NCI-H2107 (cell line): ENCODE measurements at places on chromosomes 16 and 17.

GRCh38 chr17:45261577-45262515 lies at the start of gene SPATA32:
SPATA32 (minus strand) TSS chr17:45262094; CDS start chr17:45262016, 78 bp downstream.
- DNase-seq = no peak

- no peak for DNase-seq
Measured at GRCh38 chr17:55734128-55734781, 11.6 kb upstream of the TMEM100 start.

DNA sequence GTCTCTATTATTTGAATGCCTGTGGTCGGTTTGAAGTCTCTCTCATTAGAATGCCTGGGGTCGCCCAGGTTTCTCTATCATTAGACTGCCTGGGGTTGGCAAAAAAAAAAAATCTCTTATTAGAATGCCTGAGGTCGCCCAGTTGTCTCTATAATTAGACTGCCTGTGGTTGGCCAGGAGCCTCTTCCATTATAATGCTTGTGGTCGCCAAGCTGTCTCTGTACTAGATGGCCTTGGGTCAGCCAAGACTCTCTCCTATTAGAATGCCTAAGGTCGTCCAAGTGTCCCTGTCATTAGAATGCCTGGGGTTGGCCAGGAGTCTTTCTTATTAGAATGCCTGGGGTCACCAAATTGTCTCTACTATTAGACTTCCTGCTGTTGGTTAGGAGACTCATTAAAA lies 2228.4 kb downstream of the TP53TG3F start:
- DNase-seq = no peak

DNA sequence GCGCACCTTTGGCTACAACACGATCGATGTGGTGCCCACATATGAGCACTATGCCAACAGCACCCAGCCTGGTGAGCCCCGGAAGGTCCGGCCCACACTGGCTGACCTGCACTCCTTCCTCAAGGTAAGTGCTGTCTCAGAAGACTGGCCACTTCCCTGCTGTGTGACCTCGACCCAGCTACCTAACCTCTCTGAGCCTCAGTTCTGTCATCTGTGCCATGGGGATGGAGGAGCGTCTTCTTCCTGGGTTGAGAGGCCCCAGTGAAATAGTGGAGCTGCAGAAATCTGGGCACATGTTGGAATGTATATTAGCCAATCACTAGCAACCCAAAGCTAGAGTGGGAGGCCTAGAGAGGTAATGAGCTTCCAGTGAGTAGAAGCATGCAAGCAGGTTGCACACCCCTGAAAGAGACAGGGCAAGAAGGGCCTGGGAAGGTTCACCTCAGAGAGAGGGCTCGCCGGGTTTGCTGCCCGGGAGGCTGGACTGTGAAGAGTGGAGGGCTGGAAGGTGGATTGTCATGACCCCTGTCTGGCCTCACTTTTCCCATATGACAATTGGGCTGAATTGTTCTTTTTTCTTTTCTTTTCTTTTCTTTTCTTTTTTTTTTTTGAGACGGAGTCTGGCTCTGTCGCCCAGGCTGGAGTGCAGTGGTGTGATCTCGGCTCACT lies 521 bp downstream of the SLC12A3 start:
- no peak for DNase-seq

GRCh38 chr17:9239246-9239792 lies 218.0 kb downstream of the NTN1 start:
- DNase-seq = no peak

DNA sequence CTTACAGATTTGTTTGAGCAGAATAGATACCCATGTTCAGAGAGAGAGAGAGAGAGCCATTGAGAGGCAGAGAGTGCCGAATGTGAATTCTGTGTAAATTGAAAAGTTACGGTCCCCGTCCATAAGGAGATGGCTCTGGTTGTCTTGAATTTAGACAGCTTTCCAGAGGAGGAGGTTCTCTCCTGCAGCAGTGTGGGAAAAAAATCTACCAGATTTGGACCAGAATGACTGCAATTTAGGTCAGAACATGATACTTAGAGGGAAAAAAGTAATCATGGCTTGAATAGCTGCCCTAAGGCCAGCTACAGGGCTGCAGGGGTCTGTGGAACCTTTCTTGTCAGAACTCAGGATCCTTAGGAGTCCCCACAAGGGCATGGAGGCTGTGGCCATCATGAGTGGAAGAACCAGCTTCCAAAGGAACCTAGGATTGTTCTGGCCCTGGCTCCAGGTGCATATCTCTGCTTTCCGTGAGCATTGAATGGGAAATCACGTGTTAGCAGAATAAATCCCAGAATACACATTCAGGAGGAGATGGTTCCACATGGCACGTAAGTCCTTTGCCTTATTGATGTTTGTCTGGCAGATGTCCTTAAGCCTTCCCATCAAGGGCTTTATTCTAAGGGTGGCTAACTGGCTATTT lies 13.0 kb downstream of the PITPNC1 start:
- no peak for DNase-seq

DNA sequence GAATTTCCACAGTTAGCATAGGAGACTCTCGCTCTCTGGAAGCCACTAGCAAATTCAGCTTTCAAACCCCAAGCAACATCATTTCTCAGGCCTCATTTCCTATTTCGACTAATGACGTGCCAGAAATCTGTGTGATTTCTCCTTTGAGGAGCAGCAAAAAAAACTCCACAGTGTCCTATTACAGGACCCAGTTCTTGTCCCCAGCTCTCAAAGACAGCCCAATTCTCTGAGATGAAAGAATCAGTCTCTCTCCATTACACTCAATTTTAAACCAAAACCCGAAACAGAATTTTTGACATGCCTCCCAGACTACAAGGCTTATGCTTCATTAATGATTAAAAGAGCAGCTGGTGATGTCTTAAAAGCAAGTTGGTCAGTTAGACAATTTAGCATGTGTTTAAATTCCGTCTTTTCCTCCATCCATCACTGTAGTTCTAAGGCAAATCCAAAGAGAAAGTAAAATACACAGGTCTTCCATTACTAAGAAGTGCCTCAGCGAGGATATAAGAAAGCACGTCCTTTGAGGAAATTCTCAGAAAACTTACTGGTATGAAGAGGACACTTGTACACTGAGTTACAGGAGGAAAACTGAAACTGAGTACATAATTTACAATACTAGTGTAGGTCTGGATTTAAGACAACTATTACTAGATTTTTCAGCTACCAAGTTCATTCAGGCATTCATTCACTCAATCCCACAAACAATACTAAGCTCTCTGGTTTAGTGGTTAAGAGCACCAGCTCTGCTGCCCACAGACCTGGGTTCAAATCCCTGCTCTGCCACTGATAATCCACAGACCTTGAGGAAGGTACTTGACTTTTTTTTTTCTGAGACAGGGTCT lies 12.5 kb downstream of the TOM1L2 start:
- DNase-seq = no peak

DNA sequence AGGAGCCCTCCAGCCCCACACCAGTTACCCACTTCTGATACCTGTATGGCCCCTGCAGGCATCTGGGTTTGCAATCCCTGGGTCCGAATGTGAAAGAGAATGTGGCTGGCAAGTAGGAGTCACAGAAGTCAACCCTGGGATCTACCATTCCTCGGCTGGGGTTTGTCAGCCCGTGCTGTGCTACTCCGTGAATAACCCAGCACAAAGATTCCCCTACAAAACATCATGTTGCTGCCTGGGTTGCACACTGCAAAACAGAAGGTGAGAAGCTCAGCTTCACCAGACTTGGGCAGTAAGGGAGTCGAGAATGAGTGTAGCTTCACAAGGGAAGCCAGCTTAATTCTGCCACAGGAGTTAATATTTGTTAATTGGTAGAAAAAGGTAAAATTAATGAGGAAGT lies 137.1 kb downstream of the ZFHX3 start:
- no peak for DNase-seq

DNA sequence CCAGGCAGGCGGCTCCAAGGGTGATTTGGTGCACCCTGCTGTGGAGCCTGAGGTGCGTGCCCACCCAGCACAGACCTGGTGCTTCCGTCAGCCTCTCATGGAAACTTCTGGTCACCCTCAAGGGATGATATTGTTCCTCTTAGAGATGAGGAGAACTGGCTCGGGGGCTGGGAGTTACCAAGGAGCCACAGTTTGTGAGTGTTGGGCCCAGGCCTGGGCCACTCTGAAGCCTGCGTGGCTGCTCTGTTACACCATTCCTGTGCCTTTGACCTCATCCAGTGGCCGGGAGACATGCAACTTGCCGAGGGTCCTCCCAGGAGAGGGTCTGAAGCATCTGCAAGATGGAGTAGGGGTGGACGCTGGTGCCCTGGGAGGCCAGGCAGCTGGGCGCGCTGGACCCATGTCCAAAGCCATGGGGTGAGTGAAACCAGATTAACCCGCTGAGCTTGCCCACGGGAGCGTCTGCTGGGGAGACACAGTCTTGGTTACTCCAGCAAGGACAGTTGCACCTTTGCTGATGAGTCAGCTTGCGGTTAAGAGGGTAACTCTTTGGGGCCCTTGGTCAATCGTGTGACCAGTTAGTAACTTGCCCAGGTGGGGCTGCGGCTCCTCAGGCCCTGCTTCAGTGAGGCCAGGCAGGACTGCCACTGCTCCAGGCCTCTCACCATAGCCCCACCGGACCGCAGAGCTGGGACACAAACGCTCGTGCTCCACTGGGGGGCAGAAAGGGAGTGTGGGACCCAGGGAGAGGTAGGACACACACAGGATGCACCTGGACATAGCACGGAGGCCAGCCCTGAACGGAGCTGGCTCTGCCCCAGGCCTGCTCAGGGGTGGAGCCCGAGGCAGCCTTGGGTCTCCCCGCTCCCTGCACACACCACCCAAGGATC lies 7.5 kb downstream of the C16orf90 start:
- no peak for DNase-seq

DNA sequence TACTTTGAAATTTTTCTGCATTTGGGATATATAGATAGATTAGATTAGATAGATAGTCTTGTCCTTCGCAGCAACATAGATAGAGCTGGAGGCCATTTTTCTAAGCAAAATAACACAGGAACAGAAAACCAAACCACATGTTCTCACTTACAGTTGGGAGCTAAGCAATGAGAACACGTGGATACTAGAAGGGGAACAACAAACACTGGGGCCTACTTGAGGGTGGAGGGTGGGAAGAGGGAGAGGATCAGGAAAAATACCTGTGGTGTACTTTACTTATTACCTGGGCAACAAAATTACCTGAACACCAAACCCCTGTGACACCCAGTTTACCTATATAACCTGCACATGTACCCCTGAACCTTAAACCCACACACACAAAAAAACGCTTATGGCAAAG lies 14.3 kb downstream of the PRKAR1A start:
- no peak for DNase-seq

- DNase-seq = no peak
Measured at GRCh38 chr17:50196826-50197225, 4.6 kb downstream of the COL1A1 start.

- no peak for DNase-seq
Measured at GRCh38 chr17:42274812-42275526, 1.2 kb downstream of the STAT5B start.

GRCh38 chr16:85678821-85679220 lies 9.9 kb downstream of the GINS2 start:
- no peak for DNase-seq

DNA sequence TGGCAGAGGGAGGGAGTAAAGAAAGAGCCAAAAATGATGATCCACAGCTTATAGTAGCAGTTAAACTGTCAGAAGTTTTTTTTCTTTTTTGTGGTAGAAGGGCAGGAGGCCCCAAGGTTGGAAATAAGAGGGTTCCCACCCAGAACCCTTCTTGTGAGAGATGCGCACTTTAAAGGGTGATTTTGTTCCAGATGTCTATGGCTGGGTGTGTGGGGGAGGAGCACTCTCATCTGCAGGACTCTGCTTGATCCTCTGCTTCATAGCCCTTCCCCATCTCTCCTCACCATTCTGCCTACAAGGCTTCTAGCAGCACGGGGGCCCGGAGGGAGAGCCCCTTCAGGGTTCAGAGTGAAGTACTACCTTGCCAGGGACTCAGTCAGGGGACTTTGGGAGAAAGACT lies 6.4 kb downstream of the ATXN1L start:
- no peak for DNase-seq

DNA sequence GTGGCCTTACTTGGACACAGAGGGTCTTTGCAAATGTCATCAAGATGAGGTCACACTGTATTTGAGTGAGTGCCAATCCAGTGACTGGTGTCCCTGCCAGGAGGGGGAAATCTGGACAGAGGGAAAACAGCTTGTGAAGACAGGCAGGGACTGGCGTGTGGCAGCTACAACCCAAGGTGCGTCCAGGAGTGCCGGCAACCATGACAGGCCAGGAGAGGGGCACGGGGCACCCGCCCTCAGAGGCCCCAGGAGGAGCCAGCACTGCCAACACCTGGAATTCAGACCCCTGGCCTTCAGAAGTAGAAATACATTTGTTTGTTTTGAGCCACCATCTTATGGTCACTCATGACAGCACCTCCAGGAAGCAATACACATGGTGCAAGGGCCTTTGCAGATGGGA lies 225.7 kb downstream of the CPPED1 start:
- DNase-seq = no peak

GRCh38 chr16:73176577-73177013 lies 128.7 kb upstream of the ZFHX3 start:
- no peak for DNase-seq

DNA sequence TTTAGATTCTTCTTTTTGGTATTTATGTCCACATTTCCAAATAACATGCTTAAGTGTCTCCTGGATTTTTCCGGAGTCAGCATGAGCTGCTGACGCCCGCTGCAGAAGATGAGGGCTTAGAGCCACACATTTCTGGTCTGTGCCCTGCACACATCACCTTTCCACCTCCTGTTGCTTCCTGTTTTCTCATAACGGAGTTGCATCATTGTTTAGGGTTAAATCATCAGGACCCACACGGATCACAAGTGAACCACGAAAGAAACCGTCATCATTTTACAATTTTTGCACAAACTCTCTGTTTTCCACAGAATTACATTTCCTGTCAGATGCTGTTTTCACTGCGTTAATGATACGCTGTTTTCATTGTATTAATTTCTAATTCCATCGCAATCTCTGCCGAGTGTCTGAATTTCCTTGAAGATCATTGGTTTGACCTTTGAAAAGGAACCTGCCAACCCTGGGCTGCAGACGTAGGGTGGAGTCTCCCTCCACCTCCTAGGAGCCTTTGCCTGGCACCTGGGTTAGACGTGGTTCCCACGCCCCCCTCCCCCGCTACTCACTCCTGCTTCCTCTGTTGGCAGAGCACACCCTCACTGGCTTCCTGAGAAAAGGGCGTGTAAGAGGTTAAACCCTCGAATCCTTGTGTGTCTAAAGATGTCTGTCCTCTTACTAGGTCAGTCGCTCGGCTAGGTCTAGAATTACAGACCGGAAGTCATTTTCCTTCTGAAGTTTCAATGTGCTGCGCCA lies 68.2 kb downstream of the RNF213 start:
- DNase-seq = no peak

DNA sequence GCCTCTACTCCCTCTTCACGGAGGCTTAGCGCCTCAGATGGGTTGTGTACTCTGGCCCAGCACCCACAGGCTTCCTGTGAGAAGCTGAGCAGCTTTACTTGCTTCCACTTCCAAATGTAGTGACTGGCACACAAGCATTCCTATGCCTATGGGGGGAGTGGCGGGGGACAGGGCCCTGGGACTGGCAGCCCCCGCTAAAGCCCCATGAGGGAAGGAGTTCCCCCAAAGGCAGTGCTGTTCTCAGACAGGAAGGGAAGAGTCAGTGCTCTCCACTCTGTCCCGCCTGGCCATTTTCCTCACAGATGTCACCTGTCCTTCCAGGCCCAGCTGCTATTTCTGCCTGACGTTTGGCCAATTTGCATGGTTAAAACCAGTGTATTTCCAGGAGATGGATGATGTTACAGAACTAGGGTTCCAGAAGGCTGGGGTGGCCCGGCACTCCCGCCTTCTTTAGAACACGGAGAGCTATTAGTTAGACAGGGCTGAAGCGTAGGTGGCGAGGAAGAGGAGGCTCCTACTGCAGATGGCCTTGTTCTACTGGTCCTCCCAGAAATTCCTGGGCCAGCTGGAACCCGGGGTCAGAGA lies 83.9 kb upstream of the FBXO47 start:
- no peak for DNase-seq
